ENCODE measurements at places on chromosomes 3 and 15.

GRCh38 chr3:17278006-17278405 is 393.3 kb downstream of the PLCL2 start:
- DNase-seq: no peak

DNA sequence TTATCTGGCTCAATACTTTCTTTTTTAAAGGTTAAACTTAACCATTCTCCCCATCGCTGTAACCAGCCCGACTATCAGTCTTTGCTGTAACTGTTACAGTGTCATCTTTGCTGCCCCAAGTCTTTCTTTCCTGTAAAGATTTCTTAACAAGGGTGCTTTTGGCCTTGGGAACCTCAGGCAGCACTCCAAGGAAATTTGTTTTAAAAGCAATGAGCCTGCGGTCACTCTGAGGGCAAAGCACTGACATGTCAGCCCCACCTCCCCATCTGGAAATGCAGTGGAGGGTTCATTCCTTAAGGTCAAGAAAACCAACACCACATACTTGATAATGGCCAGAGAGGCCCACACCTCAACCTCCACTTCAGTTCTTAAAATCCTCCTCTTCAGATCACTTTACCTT is 3.2 kb downstream of the TRANK1 start:
- no peak for DNase-seq

DNA sequence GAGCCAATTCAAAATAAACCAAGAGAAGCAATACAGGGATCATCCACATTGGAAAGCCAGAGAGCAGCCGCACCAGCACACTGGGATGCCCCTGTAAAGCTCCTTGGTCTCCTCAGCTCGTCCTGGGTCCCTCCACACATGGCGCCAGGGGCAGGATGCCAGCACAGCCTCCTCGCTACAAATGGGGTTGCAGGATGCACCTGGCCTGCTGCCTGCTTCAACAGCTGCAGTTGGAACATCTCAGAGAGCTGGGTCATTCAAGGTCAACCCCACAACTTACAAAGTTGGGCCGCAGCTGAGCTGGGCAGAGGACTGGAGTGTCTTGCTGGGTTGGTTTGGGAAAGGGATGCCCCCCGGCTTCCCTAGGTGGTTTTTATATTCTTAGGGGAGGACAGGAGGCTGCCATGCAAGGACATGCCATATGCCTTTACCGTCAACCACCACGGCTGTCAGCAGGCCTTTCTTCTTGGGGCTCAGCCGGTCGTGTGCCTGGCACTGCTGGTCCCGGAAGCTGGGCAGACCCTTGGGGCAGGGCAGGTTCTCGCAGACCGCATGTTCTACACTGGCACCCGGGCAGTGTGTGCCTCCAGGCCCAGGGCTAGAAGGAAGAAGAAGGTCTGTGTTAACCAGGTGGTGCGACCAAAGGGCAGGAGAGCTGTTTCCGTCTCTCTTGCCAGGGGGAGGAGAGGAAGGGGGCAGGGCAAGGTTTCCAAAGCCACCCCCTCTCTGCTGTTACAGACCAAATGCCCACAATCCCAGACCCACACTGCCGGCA is 225.2 kb downstream of the ADAMTS17 start:
- DNase-seq: no peak

GRCh38 chr3:54321520-54321919 is 199.2 kb downstream of the CACNA2D3 start:
- DNase-seq: no peak

- no peak for DNase-seq
Observed at GRCh38 chr15:84929795-84930603, 45.5 kb downstream of the SLC28A1 start.

DNA sequence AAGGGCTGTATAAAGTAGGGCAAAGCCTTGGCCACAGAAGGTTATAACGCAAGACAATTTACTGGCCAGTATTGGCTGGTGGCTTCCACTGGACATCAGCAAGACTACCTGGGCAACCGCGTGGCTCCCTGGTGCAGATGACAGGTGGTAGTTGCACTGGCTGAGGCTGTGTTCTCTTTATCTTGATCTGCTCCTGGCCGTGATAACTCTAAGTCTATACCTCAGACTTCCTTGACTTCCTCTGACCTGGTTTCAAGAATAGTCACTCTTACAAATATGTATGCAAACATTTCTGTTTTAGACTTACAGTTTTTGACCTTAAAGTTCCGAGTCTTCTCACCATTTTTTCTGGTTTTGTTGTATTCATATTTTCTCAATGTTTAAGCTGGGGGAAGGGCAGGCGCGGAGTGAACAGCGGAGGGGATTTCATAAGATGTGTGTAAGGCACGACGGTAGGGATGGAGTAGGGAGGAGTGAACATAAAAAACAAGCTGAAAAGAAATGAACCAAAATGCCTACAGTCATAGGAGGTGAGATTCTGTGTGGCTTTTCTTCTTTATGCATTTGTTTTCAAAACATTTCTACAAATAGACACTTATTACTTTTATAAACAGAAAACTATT is 15.2 kb upstream of the TMEM212 start:
- no peak for DNase-seq

DNA sequence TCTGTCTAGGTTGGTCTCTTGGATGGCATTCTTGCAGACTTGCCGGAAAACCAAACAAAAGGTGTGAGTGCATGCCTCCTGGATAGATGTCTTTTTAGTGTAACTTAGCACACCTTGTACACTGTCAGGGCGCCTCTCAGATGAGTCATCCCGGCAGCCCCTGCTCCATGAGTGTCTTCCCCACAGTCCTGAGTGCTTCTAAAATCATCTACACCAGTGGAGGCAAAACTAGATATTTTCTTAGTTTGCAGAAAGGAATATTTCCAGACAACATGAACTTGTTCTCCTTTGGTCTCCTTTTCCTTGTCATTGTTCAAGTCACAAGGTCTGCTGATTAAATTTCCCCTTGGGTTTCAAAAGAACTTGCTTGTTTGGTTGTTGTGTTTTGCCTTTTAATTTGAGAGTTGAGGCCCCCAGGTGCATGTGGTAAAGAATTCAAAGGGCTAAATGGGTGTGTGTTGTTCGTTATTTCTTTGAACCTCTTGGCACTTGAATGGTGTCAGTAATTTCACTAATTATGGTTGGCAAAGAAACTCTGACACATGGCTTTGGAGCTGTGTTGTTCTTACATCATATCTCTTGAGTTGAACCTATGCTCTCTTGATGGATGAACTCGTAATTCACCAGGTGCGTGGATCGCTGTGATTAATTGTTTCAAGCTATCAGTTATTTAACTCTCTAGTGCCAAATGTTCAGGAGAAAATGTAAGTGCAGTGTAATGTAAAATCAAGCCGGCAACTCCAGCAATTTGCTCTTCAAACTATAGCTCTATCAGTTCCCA is 98.2 kb downstream of the IGF1R start:
- no peak for DNase-seq
